ENCODE measurements at places on chromosomes 3 and 15.

GRCh38 chr3:33372218-33373081 is 67.8 kb downstream of the UBP1 start:
- no peak for DNase-seq

GRCh38 chr15:73560501-73561117 is 72.6 kb downstream of the NPTN start:
- DNase-seq, result no peak

- no peak for DNase-seq
Observed at GRCh38 chr15:67825881-67826716, 790 bp downstream of the SKOR1 start.

DNA sequence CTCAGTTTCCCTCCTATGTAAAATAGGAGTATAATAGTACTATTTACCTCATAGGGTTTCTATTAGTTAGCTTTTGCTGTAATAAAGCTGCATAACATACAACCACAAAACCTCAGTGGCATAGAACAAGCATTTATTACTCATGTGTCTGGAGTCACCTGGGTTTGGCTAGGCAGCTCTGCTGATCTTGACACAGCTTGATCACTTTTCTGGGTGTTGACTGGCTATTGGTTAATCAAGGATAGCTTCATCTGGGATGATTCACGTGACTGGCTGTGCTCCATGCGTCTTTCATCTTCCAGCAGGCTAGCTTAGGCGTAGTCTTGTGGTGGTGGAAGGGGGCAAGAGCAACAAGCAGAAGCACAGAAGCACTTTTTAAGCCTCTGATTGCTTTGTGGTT is 112.6 kb downstream of the SQOR start:
- DNase-seq, result no peak

GRCh38 chr15:85458764-85459163 is 78.4 kb downstream of the AKAP13 start:
- DNase-seq, result no peak

DNA sequence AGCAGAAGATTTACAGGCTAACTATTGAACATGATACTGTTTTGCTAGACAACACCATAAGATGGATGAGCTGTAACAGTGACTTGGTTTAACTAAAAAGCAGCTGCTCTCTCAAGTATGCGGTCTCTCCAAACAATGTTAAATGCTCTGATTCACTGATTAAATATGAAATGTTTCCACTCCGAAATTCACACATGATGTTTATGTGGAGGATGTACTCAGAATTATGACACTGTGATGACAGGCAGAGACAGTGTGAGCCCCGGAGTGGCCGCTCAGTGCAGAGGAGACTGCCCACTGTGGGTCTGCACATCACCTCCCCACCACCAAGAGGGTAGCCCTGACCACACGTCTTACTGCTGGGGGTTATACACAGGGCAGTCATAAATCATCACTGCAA is 83.9 kb upstream of the MEX3B start:
- peak; percentile 90 for DNase-seq

DNA sequence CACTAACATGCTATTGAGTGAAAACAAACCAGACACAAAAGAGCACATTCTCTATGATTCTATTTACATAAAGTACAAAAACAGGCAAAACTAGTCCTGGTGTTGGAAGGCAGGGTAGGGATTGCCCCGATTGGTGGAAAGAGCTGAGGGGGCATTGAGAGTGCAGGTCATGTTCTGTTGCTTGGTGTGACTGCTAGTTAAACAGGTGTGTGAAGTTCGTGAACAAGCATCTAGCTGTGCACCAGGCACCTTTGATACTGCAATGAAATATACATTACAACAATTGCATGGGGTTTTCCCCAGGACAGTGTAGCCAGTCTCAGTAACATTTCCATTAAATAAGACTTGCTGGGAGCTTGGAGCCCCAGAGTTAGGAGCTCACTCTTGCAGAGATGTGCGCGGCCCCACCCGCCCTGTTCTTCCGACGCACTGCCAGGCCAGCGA is 26.3 kb upstream of the THRB start:
- no peak for DNase-seq

DNA sequence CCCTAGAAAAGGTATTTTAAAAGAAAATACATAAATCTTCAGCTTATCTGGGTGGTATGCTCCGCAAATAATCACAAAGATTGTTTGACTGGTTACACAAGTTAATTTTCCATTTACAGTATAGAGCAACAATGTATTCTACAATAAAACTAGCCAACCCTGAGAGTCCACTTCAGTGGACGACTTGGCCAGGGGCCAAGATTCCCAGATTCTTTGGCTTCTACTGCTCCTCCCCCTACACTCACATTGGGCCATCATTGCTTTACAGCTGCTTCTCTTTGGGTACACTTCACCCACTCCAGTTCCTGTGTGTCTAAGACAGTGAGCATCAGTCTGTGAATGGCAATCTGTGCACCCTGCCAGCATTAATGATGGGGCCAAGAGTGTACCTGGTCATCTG is 17.2 kb upstream of the PRICKLE2 start:
- no peak for DNase-seq

- no peak for DNase-seq
Observed at GRCh38 chr15:51060030-51060673, 34.6 kb downstream of the TNFAIP8L3 start.

DNA sequence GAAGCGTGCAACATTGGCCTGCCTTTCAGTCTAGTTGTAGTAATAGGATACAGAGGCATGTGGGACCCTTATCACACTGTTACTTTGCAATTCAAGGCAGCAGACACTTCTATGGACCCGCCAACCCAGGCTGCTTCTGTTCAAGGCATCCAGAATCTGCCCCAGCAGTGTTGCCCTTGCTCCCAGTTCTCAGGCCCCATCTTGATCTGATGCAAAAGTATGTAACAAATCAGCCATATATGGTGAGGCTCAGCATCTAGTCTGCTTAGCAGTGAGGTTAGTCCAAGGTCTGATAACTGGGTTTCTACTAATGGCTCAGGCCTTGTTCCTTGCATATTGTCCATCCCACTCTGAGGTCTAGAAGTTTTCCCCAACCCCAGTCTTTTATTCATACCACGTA is 17.9 kb downstream of the C2CD4B start:
- DNase-seq, result no peak

GRCh38 chr15:50676799-50677483 is 9.7 kb downstream of the TRPM7 start:
- DNase-seq, result peak; percentile 60

- no peak for DNase-seq
Observed at GRCh38 chr3:9135930-9136525, 113.4 kb downstream of the SRGAP3 start.

GRCh38 chr3:124229420-124229819 is 237.5 kb upstream of the ROPN1 start:
- DNase-seq, result no peak

- no peak for DNase-seq
Observed at GRCh38 chr3:132205609-132206008, 111.6 kb upstream of the ACP3 start.

- no peak for DNase-seq
Observed at GRCh38 chr15:95259513-95259912, 1028.2 kb downstream of the MCTP2 start.

DNA sequence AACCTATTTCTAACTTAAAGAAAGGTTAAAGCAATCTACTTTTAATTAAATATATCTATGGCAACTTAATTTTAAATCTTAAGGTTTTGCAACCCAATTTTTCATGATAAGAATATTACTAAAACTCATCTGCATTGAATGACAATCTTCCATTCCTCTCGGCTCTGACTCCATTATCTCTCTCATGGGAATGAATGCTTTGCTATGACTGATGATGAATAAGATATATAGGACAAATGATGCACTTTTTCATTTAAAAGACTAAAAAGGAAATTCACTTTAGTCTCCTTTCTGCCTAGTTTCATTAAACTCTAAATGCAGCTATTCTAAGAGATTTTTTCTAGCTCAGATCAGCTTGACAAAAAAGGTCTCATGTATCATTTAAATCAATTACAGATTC is 68.7 kb downstream of the GBE1 start:
- no peak for DNase-seq

DNA sequence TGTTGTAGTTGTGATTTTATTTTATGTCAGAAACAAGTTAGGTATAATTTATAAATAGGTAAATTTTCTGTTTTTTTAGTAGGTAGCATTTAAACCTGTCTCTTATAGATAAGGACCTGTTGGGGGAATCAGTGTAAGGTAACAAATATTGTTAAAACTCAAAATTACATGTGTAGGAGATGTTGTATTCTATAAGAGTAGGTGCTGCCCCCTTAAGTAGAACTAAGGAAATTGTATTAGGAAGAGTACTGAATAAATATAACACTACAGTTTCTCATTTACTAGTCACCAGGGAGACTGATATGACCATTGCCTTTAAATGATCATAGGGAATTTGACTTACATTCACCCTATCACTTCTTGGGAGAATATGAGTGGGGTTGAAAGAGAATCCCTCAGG is 31.2 kb downstream of the SLC25A36 start:
- no peak for DNase-seq

DNA sequence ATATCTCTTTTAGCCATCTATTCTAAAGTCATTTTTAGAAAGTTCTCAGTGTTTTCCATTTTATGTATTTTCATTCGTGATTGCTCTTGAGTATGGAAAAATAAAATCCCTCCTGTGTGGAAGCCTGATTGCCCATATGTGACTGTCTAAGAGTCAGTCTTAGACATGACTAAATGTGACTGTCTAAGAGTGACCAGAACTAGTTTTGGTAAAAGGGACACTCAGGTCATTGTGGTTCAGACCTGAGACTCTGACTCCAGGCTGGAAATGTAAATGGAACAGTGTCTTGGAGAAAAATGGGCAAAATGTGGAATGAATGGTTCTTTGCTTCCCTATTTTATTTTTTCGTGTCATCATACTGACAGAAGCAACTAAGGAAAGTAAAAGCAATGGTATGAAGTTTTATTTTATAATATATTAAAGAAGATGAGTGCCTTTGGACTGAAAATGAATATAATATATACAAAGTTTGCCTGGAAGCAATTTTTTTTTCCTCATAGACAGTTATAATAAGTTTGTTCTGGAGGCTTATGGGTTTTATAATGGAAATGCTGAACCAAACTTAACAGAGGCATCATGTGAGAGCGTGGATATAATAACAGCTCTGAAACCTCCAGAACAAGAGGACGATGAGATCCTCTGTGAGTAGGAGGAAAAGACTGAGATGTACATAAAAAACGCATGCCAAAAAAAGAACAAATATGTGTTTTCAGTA is 264.4 kb downstream of the ZPLD1 start:
- no peak for DNase-seq
